Stimulated activated CD4-positive, alpha-beta T cell treated with anti-CD3 and anti-CD28 coated beads, Interleukin-15, amount 100 ng/mL, for 1 hour (primary cell): ENCODE measurements at places on chromosomes 1 and 21.

GRCh38 chr1:230752407-230752806, 5.2 kb downstream of the CAPN9 start:
- DNase-seq: no peak

DNA sequence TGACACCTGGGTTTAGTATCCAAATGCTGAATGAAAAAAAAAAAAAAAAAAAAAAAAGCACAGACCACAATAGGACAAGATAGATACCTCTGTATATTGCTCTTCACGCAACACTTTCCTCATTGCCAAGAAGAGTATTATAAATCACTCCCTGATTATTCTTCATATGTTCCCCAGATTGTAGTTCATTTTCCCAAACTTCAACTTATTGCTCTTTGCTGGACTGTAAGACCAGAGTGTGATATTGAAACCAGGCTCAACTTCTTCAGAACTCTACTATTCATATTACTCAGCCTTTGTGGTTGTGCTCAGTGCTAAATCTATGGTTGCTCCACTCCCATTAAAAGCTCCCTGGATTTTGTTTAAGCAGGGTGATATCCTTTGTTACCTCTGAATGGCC, 180.4 kb downstream of the NTMT2 start:
- no peak for DNase-seq

GRCh38 chr1:33133478-33134105, 48.3 kb downstream of the TRIM62 start:
- DNase-seq: no peak

DNA sequence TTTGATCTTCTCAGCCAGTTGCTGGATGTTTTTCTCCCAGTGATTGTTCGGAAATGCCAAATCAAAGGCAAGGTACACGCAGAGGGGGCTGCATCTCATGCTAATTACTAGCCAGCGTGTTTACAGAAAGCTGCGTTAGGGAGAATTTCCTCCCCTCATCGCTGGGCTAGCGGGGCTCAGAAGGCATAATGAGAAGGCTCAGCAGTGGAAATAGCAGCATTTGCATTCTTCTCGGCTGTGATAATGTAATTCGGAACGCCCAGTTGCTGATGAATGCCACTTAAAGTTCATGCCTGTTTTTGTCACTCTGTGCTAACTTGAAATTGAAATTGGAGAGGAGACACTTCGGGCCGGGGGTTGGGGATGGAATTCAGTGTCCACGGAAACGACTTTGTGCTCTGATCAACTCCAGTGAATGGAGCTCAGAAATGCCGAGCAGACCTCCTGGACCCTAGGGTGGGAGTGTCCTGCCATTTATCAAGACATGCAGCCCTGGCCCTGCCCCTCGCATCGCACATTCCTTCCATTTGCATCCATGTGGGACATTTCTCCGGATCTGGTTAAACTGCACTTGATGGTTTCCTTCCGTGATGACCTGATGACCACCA, 313.4 kb upstream of the C1orf174 start:
- no peak for DNase-seq

- DNase-seq: no peak
These were observed 675.5 kb upstream of the CXADR start for GRCh38 chr21:16837321-16837720.

DNA sequence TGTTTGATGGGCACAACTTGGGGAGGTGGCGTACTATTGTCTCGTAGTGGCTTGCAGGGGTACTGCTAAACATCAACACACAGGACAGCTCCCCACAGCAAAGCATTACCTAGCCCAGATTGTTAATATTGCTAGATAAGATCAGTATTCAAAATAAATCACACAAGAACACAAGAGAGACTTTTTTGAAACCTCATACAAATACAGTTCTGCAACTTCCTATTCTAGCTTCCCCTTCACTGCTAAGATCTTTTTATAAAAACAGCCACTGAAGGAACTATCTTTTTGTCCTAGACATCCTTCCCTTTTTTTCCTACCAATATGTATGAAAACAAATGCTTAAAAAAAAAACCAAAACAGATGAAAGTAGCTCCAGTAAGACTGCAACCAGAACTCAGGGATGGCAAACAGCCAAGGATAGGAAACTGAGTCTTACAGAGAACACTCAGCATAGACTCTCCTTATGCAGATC, 137.8 kb upstream of the KRTAP19-8 start:
- no peak for DNase-seq

- no peak for DNase-seq
These were observed 4.0 kb downstream of the OSCP1 start for GRCh38 chr1:36446271-36446670.

DNA sequence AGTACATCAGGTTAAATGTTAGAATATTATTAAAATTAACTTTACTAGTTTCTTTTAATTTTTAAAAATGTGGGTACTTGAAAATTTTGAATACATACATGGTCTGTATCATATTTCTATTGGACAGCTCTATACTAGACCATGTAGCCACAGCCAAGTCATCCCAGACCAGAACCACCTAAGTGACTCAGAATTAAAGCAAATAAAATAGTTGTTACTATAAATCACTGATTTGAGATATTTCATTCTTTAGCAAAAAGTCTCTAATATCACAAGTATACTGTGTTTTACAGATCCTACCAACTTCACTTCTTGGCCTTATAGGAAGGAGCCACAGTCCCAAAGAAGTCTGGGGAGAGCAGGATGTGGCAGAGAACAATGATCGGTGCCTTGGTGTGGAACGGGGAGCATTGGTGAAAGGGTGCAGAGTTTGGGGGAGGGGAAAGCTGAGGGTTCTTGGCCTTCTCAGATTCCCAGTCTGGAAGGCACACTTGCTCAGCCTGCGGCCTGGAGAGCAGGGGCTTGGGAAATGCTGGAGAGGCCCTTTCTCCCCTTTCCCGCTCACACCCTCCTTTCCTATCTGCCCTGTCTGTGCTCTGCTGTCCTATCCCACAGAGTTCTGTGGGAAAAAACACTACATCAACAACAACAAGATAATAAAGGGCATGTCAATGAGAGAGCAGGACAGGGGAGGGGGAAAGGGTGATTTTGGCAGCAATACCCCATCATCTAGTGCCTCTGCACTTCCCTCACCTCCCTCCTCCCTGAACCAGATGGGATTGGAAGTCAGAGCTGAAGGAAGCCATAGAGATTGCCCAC, 122.1 kb downstream of the NGF start:
- no peak for DNase-seq

GRCh38 chr1:45205910-45206721, at the start of gene ZSWIM5:
ZSWIM5 (minus strand) TSS chr1:45206605; CDS start chr1:45206350, 255 bp downstream.
- DNase-seq: peak; percentile 56

- DNase-seq: no peak
These were observed 15.4 kb upstream of the XPR1 start for GRCh38 chr1:180616439-180616838.

DNA sequence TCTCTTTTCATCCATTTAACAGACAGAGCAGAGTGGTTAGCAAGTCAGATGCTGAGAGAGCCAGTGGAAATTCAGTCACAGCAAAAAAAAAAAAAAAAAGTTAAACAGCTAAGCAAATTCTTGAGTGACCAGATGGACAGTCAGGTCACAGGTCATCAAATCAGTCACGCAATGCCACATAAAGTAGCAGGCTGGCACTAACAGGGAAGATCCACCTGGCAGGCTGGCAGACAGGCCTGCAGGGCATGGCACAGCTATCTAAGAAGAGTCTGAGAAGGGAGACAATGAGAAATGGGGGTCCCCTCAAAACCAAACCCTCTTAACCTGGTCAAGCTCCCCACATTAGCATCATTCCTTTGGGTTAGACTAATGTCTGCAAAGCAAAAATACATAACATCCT, 371.9 kb downstream of the TTLL7 start:
- no peak for DNase-seq

GRCh38 chr21:29193901-29194300, 63.5 kb downstream of the MAP3K7CL start:
- no peak for DNase-seq

- no peak for DNase-seq
These were observed 4.4 kb upstream of the PHTF1 start for GRCh38 chr1:113763661-113764060.

- DNase-seq: no peak
These were observed 37.7 kb downstream of the CEP170 start for GRCh38 chr1:243217349-243217748.

GRCh38 chr1:27446496-27447020, 43.4 kb downstream of the WASF2 start:
- DNase-seq: no peak
